ENCODE measurements at places on chromosomes 2 and 18. TPM values are rescaled to one million over a fixed set of nuclear protein-coding genes. Genes with fewer than 3 reads are reported as not detected.

- no peak for DNase-seq
Measured at GRCh38 chr2:157325786-157326185, at the start of gene ERMN. Gene ERMN (minus strand): TSS chr2:157325824. CDS start chr2:157325642, 182 bp downstream.

DNA sequence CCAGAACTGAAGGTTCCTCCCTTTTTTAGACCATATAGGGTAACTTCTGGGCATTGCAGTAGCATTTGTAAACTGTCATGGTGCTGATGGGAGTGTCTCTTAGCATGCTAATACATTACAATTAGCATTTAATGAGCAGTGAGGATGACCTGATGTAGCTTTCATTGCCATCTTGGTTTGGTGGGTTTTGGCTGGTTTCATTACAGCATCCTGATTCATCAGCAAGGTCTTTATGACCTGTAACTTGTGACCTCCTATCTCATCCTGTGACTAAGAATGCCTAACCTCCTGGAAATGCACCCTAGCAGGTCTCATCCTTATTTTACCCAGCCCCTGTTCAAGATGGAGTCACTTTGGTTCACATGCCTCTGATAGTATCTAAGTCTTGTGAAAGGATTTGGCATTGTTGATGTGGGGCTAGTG lies 159.0 kb downstream of the TMX3 start:
- DNase-seq: no peak

GRCh38 chr2:183459466-183459865 lies 335.2 kb downstream of the NUP35 start:
- no peak for DNase-seq

DNA sequence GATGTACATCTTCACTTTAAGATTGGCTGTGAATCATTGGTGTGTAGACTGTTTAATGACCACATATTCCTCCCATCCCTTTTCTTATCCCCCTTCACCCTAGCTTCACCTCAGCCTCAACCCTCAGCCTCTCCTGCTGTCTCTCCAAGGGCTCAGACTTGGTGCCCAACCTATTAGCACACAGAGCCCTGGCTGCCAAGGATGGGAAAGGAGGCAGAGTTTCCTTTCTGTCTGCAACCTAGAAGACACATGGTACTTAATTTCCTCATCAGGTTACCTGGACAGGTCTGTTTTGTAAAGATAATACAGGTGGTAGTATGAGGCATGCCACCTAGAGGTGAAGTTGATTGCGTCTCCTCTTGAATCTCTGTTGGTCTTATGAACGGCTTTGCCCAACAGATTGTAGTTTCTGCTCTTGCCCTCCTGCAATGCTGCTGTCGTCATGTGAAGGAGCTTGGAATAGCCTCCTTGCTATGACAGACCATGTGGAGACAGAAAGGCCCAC lies 44.5 kb upstream of the RMND5A start:
- DNase-seq: peak; percentile 72

DNA sequence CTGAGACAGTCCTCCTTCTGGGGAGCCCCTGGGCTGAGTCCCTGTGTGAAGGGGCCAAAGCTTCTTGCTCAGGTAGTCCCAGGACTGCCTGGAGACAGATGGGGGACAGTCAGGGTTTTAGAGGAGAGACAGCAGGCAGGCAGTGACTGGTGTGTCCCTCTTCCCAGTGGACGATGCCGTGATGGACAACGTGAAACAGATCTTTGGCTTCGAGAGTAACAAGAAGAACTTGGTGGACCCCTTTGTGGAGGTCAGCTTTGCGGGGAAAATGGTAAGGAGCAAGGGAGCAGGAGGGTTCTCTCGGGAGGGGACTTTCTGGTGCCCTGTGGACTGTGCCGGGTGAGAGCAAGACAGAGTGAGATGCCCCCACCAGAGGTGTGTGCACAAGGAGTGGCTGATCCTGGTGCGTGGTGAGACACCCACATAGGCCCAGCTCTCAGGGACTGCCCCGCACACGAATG lies 74.8 kb downstream of the DYSF start:
- DNase-seq: peak; percentile 0

GRCh38 chr18:9982711-9983110 lies 68.9 kb downstream of the VAPA start:
- DNase-seq: no peak

GRCh38 chr2:145350011-145350410 lies 830.1 kb upstream of the ZEB2 start:
- DNase-seq: no peak

GRCh38 chr2:100178085-100178788 lies 35.8 kb upstream of the AFF3 start:
- peak; percentile 23 for DNase-seq

DNA sequence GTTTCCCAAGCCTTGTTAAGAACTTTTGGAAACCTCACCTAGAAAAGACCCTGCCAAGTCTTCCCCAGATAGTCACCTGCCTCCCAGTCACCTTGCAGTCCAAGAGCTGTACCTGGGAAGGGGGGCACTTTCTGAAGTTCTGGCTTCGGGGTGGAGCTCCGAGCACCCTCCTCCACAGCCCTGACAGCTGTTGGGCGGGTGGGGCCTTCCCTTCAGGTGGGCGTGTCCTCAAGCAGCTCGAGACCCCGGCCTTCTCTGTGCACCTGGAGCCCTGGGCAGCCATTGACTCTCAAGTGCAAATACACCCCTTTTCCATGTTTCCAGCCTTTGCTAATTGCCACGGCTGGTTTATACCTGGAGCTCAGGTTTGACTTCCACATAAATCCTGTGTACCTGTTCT lies 37.0 kb upstream of the IGFBP5 start:
- no peak for DNase-seq

- DNase-seq: no peak
Measured at GRCh38 chr2:101942851-101943250, 48.9 kb upstream of the IL1R2 start.

DNA sequence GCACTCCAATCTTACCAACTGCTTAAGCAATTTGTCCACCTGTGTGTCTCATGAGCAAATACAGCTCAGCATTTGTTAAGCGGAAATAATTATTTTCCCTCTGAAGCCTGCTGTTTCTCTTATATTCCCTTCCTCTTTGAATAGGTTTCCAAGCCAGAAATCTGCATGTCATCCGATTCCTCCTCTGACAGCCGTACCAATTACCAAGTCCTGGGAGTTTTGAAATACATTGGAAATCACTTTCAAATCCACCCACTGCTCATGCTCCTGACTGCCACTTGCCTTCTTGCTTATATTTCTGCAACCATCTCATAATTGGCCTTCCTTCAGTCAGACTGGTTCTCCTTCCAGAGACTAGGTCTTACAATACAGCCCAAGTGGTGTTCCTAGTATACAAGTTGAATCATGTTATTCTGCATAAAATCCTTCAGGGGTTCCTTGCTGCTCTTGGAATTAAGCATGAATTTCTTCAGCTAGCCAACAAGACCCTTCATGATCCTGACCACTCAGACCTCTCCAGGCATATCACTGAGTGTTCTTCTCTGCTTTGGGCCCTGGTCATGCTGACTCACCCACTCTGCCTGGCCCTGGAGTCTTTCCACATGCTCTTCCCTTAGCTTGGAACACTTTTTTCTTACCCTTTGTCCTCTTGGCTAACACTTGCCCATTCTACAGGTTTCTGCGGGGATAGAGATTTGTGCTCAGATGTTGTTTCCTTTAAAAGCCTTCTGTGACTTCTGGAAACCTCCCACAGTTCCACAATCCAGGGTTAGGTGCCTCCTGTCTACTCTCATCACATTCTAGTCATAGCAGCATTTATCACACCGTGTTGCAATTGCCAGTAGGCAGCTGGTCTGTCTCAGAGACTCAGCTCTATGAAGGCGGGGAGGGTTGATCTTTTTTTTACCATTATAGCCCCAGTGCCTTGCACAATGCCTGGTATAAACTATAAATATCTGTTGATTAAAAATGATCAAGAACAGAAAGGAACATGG lies 157.6 kb downstream of the ARL6IP6 start:
- no peak for DNase-seq

GRCh38 chr18:74803769-74804168 lies 206.1 kb downstream of the ZNF407 start:
- peak; percentile 37 for DNase-seq

DNA sequence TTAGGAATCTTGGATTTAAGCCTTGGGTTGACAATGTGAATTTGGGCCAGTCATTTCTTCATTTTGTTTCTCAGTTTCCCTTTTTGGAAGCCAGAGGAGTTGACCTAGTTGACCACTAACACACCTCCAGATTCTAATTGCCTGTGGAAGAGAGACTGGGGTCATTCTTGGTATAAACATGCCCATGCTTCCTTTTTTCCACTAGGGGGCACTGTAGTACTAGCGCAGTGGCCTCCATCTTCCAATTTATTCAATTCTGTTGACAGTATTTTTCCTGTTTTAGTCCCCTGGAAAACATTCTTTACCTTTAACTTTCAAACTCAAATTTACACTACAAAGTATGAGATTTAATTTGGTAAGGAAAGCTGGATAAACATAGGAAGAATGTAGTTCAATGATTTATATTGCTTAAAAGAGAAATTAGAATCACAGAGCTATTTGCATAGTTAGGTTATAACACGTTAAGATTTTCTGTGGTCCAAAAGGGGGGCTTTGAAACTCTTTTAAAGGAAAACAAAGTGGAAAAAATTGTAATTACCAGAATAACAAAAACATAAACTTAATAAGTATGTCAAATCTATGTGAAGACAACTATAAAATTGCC lies 57.5 kb upstream of the AGPS start:
- peak; percentile 20 for DNase-seq

DNA sequence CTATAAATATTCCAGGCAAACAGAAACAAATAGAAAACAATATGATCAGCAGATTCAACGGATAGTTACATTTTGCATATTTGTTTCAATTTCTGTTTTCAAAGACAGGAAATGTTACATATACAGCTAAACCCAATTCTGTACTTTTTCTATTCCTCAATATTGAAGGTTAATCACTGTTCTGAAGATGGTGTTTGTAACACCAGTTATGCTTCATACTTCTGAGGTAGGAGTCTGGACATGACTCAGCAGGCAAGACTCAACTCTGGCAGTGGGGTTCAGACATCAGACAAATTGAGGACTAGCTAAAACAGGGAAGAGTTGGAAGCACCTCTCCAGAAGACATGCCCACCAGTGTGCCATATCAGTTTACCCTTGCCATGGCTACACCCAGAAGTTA lies 16.6 kb downstream of the SERPINB13 start:
- no peak for DNase-seq

DNA sequence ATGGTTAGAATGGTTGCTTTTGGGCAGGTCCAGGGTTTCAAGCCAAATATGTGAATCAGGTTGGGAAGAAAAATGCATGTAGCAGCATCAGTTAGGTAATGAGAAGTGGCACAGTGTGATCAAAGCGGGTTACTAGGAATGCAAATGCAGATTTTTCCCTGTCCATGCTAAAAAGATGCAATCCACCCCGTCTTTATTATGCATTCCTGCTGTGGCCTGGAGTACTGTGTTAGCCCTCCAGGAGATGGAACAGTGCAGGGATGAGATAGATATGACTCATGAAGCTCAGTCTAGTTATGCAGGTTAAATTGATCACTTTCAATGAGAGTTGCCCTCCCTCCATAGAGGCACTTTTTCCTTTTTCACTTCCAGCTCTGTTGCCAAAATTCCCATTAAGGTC lies 283.8 kb downstream of the CTNNA2 start:
- DNase-seq: no peak

DNA sequence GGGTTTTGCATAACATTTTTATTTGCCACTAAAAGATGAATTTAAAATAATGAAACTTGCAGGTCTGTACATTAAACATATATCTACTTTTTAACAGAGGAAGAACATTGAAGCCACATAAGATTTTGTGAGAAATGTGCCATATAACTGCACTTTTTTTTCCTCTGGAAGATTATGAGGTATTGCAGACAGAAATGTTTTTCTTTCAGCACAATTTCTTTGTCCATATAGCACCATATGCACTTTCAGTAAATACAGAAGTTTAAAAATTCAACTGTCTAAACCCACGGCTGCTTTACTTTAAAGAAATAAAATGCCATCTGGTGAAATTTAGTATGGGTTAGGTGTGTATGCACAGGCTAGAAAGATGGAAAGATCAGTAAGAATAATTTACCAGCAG lies 470 bp upstream of the FAP start:
- no peak for DNase-seq

GRCh38 chr2:159251296-159252173 lies 35.0 kb downstream of the WDSUB1 start:
- no peak for DNase-seq

- no peak for DNase-seq
Measured at GRCh38 chr2:216222650-216223352, 113.7 kb downstream of the XRCC5 start.

DNA sequence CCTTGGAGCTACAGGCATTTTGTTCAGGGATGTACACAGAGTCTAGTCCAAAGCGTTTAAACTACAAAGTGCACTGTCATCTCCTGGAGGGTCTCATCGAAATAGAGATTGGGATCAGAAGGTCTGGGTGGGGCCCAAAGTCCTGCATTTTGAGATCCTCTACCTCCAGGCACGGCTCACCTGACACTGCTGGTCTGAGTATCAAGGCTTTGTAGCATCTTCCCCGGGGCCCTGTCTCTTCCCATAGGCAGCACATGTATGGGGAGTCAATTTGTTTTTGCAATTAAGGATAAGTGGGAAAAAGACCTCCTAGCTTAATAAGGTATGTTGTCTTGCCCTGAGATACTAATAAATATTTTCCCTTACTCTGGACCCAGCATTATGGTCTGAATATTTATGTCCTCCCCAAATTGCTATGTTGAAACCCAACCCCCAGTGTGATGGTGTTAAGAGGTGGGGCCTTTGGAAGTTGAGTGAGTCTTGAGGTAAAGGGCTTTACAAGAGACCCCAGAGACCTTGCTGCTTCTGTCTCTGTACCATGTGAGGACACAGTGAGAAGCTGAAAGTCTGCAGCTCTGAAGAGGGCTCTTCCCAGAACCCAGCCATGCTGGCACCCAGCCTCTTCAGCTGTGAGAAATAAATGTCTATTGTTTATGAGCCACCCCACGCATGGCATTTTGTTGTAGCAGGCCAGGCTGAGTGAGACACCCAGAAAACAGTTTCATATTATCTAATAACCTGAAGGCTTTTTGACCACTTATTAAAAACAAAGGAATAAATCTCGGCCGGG lies 258.7 kb upstream of the HS6ST1 start:
- DNase-seq: no peak

- DNase-seq: no peak
Measured at GRCh38 chr2:112811841-112812306, 24.7 kb downstream of the IL1B start.

GRCh38 chr18:48024881-48025660 lies 94.6 kb upstream of the SMAD2 start:
- DNase-seq: no peak

- no peak for DNase-seq
Measured at GRCh38 chr2:23618794-23619530, 234.0 kb downstream of the KLHL29 start.

LDLRAD4 gene
- 35.9 TPM for total RNA-seq

COL4A3 gene
- 16.5 TPM for total RNA-seq

ZDBF2 gene
- total RNA-seq: 13.5 TPM

LRRC30 gene
- total RNA-seq: not detected

TUBA4B gene
- not detected for total RNA-seq

ACTG2 gene
- 1.3 TPM for total RNA-seq

BCL11A gene
- 16.2 TPM for total RNA-seq

AQP12B gene
- total RNA-seq: 328 TPM

CFAP210 gene
- not detected for total RNA-seq

AFF3 gene
- 0.52 TPM for total RNA-seq

YIPF4 gene
- total RNA-seq: 13.5 TPM
